RCC 7860 (cell line): ENCODE measurements at places on chromosomes 5 and 9.

DNA sequence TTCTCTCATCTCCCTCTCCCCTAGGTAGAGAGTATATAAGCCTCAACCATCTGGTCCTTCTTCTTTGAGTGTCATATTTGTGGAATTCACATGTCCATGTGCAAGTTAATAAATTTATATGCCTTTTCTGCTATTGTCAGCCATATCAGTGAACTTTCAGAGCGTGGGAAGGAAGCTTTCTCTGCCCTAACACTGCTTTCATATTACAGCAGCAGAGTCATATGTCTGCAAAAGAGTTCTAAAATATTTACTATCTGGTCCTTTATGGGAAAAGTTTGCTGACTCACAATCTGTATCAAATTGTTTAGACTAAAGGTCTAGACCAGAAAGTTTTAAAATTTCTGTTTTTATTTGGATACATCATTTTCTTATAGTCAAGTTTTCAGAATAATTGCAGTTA lies 669.0 kb downstream of the LRRC70 start:
- DNase-seq = no peak

- DNase-seq = no peak
Measured at GRCh38 chr9:132806723-132807421, 71.2 kb downstream of the AK8 start.

DNA sequence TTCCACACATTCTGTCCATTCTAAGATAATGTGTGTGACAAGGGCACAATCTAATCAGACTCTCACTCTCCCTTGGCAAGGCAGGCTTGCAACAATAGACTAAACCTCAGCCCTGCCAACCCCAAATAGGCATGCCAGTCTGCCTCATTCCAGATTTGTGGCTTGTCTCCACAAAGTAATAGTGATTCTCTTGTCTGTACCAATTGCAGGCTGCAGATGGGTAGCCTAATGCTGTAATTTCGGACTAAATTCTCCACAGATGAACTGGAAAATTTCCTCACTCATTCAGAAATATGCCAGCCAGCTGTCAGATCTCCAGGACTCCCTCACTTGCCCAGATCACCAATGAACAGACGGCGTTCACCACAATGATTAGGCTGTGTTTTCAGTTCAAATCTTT lies 413.6 kb downstream of the ELAVL2 start:
- no peak for DNase-seq

- DNase-seq = no peak
Measured at GRCh38 chr5:91864962-91865361, 481.8 kb upstream of the ARRDC3 start.

DNA sequence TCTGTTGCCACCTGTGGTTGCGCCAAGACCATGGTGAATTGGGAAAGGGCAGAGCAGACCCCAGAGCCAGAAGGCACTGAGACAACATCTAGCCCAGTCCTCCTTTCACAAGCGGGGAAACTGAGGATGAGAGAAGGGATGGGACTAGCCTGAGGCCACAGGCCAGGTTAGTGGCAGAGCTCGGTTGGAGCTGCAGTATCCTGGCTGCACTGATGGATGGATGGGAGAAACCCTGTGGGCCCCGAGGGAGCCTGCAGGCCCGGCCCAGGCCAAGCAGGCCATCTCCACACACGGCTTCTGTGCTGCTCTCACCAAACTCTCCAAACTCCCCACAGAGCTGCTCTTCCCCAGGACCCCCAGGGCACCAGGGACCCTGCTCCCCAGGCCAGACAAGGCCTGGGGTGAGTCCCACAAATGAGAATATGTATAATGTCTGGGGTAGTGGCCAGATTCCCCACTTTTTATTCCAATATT lies 60.2 kb downstream of the TSTD2 start:
- DNase-seq = no peak

DNA sequence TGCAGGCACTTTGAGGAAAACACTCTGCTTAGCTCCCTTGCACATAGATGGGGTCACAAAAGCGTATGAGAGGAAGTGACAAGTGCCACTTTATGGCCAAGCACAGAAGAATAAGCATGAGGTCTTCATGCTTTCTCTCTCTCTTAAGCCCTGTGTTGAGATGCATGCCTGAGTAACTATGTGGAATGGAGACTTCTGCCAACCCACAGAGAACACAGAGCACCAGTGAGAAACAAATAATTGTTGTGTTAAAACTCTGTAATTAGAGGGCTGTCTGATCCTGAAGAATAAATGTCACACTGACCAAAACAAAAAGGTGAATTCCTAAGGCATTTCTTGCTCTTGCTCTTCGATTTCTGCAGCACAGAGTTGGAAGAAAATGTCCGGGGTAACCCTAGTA lies 488.5 kb downstream of the CTNND2 start:
- no peak for DNase-seq
